ENCODE measurements at places on chromosomes 12 and 14.

DNA sequence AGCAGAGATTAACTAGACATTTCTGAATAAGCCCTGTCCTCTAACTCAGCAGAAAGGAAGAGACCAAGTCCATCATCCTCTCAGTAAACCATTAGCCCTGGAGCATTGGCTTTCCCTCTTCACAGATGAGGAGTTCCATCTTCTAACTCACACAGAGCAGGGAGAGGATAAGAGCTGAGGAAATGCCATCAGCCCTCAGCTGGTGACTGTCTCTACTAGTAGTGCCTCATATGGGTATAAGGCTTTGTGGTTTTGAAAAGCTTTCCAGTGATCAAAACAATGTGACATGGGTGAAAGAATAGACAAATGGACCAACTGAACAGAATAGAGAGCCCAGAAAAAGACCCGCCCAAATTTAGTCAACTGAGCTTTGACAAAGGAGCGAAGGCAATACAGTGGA is 197.2 kb upstream of the NUDT4 start:
- no peak for DNase-seq

DNA sequence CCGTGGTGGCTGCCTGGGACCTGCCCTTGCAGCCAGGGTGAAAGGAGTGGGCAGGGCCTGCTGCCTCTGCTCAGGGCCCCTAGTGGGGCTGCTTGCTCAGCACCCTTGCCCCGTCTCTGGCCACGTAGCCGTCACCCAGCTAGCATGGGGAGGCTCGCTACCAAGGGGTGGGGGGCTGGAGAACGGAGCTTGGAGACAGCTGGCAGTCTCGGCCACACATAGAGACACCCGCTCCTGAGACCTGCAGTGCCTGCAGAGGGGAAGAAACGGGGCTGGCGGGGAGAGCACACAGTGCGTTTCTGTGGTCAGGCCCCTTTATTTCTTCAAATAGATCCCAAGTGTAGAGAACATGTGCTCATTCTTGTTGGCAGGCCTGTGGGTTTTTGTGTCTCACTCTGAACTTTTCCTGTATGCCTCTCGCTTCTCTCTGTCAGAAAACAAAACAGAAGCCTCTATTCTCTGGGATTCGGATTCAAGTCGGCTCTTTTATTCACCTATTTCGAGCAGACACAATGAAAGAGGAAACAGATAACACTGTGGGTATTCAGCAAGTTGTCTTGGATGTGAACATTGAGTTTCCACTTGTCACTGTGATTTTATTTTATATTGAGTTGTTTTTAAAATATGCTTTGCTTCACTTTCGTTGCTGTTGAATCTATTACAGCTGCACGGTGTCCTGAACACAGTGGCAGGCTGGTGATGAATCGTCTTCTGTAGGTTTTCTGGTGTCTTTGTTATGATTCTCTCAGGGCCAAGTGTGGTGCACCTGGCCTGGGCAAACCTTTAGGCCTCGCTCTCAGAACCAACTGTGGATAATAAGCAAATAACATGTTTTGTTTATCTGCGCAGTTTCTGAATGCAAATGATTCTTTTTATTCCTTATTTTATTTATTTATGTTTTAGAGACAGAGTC is 26.5 kb downstream of the PACS2 start:
- DNase-seq: no peak

DNA sequence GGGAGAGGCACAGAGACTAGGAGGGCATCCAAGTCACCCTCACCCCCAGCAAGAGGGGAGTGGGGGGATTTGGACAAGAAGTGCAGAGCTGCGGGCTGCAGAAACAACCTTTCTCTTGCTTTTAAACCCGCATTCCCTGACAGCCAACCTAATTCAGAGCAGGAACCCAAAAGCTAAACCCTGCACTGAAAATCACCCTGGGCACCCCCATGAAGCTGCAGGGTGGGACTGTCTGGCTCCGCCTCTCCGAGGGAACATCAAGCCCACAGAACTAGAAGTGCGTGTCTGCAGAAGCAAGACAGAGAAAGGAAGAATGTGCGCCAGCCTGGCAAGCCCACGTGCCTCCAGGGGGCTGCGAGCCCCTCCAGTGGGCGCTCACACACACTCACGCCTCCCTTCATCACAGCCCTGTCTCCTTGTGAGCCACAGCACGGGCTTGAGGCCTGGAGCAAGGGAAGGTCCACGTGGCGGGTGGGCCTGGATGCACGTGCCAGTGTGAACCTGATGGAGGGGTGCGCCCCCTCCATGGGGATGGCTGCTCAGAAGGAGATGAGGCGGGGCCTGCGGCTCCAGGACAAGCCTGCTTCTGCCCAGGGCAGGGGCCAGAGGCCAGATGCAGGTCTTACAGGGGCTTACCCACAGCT is 27.8 kb upstream of the PNMA1 start:
- DNase-seq: no peak

GRCh38 chr12:46404225-46404631 is 31.7 kb upstream of the SLC38A2 start:
- DNase-seq: no peak

DNA sequence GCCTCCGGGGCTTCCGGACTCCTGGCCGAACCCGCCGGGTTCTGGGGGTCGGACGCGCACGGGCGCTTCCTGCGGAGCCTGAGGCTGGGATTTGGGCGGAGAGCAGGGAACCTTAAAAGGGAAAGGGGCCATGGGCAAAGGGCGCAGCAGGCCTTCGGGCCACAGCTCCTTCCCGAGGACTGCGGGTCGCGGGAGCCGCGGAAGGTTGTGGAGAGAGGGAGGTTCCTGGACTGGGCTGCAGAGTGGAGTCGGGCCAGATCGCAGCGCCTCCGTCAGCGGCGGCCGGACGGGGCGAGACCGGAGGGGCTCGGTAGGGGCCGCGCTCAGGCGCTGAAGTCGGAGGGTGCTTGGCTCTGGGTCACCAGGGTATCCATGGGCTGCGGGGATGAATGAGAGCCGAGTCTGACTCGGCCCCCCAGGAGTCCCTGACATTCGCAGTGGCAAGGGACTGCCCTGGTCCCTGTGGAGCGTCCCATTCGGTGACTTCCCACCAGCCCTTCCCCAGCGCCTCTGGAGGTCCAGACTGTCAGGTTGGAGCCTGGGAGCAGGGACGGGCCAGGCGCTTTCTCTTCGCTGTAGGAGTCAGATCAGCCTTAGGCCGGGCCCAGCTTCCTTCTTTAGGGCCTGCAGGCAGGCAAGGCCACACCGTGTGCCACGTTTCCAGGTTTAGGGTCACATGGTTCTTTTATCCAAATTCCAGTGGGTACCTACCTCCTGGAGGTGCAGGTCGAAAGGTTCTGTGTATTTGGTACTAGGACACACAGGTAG is 938 bp upstream of the SLC25A29 start:
- DNase-seq: no peak

DNA sequence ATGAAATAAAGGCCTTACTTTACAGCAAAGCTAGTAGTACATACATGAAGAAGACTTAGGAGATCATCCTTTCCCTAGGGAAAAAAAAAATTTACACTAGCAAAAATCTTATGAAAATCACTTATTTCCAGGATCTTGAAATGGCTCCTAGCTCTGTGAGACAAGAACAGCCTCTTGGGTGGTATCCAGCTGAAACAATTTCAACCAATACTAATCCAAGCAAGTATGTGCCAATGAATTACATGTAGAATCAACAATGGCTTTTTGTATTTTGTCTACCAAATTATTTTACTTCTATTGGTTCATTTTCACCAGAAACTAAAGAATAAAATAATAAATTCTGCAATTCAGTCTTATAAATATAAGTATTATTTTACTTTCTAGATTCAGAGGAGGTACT is 2.7 kb upstream of the SLCO1A2 start:
- no peak for DNase-seq

DNA sequence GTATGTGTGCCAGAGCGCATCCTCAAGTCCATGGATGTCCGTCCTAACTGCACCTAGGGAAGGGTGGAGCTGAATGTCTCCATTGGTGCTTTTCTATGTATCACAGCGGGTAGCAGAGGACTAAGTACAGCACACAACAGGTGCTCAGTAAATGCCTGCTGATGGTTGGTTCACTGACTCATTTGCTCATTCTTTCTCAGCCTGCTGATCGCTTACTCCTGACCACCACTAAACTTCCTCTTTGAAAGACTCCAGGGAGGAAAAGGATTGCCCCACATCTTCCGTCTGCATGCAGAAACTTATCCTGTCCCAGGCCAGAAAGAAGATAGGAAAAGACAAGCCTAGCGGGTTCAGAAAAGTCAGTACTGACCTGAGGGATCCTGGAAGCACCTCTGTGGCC is 66.3 kb downstream of the B4GALNT3 start:
- no peak for DNase-seq

- DNase-seq: no peak
Measured at GRCh38 chr14:57692671-57693070, 173.2 kb downstream of the SLC35F4 start.

DNA sequence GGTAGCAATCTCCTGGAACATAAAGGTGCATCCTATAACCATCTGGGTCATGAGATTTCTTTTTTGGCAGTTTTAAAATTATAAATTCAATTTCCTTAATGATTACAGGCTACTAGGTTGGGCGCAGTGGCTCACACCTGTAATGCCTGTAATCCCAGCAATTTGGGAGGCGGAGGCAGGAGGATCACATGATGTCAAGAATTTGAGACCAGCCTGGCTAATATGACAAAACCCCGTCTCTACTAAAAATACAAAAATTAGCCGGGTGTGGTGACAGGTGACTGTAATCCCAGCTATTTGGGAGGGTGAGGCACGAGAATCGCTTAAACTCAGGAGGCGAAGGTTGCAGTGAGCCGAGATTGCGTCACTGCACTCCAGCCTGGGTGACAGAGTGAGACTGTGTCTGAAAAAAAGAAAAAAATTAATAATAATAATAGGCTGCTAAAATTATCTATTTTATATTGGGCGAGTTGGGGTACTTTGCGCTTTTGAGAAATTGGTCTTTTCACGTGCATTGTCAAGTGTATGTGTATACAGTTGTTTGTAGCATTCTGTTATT is 17.2 kb upstream of the ARF6 start:
- DNase-seq: no peak

DNA sequence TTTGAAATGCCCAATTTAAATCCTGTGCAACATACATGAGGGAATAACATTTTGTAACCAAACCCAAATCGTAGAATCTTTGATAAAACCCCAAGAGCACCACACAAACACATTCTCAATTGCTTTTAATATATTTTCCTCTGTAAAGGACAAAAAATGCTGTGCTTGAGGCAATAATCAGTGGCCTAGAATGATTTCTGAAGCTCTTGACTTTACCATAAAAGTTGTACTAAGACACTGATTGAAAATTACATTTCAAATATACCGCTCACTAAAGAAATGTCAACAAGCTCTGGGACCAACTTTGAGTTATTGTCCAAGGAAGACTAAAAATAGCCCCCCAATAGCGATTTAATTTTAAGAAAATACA is 1.5 kb downstream of the EML5 start:
- no peak for DNase-seq

- DNase-seq: no peak
Measured at GRCh38 chr14:24785698-24786097, 151.7 kb upstream of the GZMB start.

- DNase-seq: no peak
Measured at GRCh38 chr14:85380881-85381280, 149.1 kb upstream of the FLRT2 start.

DNA sequence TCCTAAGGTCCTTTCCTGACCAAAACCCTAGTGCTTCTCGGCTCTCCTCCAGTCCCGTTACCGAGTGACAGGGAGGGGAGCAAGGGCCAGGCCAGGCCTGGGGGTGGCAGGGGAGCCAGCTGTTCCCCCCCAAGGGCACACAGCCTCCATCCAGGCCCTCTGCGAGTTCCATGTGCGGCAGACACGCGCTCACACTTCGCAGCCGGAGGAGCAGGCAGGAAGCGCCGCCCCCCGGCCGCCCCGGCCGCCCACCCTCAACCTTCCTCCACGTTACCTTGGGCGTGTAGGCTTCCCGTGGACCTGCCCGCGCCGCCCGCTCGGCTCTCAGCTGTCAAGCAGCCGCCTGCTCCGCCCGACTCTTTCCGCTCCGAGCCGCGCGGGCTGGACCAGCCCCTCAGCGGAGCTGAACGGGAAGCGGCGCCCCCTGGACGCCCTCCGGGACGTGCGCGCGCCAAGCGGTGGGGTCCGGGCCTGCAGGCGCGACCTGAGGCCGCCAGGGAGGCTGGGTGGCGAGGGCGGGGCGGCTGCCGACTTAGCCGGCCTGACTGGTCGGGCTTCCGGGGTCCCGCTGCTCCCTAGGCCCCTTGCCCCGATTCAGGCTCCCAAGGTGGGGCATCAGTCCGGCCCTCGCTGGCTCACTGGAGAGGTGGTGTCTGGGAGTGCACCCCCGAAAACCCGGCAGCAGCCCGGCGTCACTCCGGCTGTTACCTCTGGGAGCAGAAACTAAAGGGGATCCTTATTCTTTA is at the start of gene CRACR2A:
Gene CRACR2A (minus strand): TSS at position 369 of the 746 bp plus-strand sequence. CDS start 56,110 bp downstream, outside the sequence.
- DNase-seq: no peak

DNA sequence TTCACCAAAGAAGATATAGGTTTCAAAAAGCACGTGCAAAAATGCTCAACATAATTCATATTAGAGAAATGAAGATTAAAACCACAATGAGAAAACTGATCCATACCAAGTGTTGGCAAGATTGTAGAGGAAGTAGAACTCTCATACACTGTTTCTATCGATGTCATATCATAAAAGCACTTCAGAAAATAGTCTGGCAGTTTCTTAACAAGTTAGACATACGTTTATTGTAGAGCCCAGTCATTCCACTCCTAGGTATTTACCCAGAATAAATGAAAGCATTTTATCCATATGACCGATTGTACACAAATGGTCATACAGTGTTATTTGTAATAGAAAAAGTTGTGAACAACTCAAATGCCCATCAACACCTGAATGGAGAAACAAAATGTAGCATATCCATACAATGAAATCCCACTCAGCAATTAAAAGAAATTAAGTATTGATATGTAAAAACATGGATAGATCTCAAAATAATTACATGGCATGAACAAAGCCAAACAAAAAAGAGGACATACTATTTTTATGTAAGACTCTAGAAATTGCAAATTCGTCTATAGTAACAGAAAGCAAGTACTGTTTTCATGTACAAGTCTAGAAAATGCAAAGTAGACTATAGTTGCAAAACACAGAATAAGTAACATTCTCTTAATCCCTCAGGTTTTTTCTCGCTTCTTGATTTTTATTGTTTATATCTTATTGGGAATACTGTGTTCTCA is 41.0 kb downstream of the USP15 start:
- no peak for DNase-seq

GRCh38 chr14:94671870-94672444 is 59.8 kb downstream of the SERPINA3 start:
- no peak for DNase-seq

- no peak for DNase-seq
Measured at GRCh38 chr12:23630524-23630923, 318.9 kb downstream of the SOX5 start.

DNA sequence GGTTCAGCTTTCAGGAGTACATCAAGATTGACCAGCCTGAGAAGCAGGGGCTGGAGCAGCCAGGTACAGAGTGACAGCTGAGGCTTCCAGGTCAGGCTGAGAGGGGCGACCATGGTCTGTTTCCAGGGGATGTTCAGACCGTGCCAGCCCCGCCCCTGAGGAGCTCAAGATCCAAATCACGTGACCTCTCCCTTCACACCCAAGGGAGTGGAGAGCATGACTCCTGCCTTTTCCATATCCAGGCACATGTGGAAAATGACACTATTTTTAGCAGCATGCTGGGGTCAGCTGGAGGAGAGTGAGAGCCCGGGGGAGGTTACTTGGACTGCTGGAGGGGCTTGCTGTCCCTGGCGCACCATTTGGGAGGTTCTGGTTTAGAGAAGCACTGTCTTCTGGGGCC is 92.7 kb downstream of the B4GALNT3 start:
- no peak for DNase-seq

GRCh38 chr12:130031571-130032189 is 127.9 kb upstream of the TMEM132D start:
- no peak for DNase-seq

- DNase-seq: no peak
Measured at GRCh38 chr12:6827437-6827911, 733 bp upstream of the P3H3 start.

- DNase-seq: no peak
Measured at GRCh38 chr12:109915171-109916040, 15.3 kb downstream of the TCHP start.
